Effector memory CD4-positive, alpha-beta T cell (primary cell): ENCODE measurements at places on chromosomes 13 and 19.

GRCh38 chr19:16380943-16381755 lies 56.5 kb downstream of the KLF2 start:
- DNase-seq = no peak

DNA sequence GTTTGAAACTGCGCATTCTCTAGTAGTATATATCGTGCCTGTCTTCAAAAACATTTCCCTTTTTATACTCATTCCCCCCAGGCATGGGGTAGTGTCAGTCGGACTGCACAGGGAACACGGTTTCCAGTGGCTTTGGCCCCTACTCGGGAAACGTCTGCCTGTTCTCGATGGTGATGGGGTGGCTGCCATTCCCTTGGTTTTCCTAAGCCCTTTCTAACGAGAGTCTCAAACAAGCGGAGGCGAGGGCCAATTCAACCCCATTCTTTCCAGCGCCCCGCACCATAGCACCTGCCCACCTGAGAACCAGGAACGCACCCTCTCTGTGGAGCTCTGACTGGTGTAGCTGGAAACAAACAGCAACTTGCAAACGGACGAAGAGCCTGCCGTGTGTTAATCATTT lies 127.6 kb downstream of the STK24 start:
- no peak for DNase-seq

- DNase-seq = no peak
These were observed 147.7 kb upstream of the VSTM2B start for GRCh38 chr19:29378126-29378525.

DNA sequence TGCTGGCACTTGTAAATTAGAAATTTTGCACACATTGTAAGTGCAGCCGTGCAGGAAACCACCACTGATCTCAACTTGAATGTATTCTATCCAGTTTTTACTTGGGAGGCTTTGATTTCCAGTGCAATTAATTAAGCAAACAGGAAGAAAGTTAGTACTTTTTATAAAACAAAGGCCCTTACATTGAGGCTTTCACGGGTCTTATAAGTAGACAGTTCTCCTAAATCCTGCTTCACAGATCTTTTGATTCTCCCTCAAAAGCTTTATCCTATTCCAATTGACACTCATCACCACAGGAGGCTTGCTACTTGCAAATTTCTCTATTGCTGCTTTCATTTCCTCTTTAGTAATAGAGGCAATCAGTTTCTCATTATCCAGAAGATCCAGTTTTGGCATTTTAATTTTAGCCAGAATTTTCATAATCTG lies 90.1 kb downstream of the ERCC5 start:
- no peak for DNase-seq

GRCh38 chr19:51253088-51253806 lies 2.4 kb downstream of the SIGLECL1 start:
- no peak for DNase-seq

DNA sequence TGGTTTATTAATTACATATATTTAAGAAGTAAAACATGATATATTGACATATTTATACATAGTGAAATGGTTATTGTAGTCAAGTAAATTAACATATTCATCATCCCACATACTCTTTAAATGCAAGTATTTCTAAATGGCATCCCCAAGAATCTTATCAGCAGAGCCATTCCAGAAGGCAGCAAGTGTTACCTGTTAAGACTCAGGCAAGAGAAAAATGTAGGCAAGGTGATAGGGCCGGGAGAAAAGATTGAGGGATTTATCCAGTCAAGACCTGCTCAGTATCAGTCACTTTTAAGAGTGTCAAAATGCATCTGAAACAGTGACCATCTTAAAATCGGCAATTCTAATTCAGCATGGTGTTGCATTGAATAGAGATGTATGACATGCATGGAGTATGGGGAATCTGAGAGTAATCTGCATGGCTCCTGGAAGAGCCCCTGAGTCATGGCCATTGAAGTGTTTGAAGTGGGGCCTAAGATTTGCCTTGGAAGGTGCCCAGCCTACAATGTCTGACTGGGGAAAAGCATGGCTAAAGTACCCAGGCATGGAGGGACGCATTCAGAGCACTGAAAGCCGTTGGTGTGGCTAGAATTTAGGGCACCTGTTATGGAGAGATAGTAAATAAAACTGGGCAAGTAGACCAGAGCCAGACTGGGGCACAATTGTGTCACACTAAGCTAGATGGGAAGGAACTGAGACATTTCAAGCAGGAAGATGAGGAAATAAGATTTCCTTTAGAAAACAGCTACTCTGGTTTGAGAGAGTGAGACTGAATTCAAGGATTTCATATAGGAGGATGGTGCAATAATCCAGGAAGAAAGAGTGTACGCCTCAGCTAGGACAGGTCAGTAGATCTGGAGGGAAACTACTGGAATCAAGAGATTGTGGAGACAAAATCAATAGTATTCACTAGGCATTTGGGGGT lies 25.0 kb upstream of the C1QTNF9B start:
- DNase-seq = no peak

DNA sequence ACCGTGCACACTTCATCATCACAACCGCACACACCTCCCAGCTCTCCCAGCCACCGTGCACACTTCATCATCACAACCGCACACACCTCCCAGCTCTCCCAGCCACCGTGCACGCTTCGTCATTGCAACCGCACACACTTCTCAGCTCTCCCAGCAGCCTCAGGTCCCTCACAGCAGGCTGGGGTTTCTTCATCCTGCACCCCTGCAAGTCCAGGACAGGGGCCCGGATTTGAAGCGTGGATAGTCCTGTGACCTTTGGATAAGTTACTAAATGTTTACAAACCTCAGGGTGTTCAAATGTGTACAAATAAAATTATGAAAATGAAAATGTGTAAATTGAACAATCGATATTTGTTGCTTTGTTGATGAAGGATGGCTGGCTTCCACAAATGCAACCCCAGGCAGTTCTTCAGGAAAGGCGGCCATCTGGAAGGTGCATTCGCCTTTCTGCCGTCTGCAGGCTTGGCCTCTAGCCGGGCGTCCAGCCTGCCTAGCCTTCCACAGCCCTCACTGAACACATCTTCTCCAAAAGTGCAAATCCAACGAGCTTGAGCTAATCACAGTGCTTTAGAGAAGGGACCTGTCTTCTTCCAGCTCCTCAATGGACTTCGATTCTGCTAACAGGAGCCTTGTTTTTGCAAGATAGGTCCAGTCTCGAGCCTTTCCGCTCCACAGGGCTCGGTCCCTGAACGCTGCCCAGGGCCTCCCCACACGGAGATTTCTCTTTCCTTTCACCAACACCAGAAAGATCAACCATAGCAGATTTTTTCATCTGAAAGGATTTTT lies 74.2 kb downstream of the SPACA7 start:
- DNase-seq = no peak

DNA sequence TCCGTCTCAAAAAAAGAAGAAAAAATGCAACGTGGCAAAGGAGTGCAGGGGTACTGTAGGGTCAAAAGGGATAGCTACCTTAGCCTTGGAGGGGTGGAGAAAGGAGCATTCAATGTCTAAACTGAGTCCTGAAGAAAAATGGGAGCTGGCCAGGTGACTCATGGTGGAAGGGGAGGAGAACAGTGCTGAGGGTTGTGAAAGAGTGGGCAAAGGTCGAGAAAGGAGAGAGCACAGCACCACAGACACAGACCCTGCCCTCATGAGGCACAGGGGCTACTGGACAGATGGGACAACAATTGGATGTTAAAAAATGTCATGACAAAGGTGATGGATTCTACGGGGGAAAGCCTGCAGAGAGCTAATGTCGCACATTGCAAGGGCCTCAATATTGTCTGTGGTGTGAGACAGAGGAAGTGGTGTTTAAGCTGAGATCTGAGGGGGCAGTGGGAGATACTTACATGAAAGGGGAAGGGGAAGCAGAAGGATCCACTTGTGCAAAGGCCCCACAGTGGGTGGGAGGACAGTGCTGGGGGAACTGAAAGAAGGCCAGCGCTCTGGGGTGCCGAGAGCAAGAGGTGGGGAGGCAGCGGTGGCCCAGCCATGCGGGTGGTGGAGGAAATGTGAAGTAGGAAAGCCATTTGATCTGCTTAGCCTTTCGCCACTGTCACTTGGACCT lies 42.9 kb upstream of the URAD start:
- no peak for DNase-seq

GRCh38 chr13:104315606-104316005 lies 1249.4 kb upstream of the SLC10A2 start:
- DNase-seq = no peak

DNA sequence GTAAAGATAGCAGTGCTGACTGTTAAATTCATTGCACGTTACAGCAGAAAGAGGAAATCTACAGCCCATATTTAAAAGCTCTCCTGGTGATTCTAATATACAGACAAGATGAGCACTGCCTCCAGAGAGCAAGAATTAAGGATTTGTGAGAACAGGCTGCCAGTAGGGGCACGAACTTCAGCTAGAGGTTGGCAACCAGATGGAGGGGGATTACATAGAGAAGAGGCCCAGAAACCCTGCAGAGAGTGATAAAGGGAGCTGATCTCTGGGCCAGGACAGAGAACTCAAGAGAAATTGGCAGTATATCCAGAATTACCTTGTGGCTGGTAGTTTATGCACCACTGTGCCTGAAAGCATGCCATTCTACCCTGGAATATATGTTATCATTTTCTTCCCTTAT lies 144.8 kb downstream of the UFM1 start:
- no peak for DNase-seq

DNA sequence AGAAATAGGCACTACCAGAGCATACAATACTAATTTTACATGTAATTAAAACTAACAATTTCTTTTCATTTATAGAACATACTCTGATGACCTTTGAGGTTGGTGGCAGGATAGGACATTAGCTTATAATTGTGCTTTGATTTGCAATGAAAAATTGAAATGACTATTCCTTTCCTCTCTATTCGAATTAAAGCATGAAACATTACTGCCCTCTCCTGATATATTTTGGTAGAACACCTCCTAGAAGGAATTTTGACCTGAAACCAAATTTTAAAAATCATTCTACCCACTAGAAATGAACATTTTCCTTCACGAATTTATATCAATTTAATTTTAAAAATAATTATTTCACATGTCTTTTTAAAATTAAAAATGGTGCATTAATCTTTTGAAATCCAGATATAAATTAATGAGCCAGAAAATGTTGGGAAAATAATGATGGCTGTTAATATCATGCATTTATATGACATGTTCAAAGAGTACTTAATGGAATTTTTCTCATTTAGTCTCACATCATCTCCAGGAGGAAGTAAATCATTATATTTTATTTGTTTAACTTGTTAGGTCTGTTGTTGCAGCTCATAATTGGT lies 556.3 kb upstream of the ARGLU1 start:
- DNase-seq = no peak

DNA sequence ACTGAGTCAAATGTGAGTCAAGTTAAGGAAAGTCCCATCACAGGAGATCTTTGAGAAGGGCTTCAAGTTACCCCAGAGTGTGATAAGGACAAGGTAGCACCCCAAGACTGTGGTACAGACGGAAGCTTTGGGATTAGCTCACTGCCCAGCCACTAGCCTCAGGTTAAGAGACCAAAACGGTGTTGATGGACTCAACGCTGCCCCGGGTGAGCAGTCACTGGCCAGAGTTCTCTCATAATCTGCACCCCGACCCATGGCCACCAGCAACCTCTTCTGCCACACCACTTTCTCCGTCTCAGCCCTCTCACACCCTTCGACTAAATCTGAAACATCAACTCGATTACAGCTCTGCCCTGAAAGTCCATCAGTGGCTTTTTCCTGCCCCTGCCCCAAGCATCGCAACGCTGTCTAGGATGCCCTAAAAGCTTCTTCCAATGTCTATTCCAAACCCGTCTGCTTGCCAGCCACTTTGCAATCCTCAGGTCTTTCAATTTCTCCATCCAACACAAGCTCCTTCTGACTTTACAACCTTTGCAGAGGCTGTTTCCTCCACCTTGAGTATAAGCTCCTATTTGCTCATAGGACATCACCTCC lies 5.6 kb downstream of the HNRNPL start:
- DNase-seq = no peak

DNA sequence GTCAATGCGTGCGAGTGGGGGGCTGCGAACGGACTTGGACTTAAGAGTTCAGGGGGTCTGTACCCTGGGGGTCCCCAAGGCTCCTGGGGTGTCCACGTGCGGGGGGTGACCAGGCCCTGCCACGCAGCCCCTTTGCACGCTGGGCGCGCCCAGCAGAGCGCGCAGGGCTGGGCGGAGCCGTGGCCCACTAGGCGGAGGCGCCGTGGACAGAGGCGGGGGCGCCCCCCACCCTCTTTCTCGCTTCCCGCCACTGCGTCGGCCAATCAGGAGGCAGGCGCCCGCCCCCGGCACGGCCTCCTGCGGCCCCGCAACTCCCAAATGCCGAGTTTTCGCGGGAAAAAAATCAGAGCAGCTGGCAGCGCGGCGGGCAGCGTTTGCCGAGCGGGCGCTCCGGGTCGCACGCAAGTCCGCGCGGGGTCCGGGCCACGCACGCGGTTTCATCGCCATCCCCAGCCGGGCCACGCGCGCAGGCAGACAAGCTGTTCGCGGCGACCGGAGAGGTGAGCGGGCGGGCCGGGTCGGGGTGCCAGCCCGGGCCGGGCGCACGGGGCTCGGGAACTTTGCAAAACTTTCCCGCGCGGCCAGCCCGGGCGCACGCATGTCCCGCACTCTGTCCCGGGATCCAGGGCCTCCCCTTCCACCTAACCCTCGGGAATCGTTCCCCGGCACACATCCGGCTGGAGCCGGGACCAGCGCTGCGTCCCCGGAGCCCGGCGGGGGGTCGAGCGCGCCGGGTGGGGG lies at the start of gene UHRF1:
Gene UHRF1, plus strand, starts transcription at position 346 of the 741 bp plus-strand sequence. CDS start 1,385 bp downstream, outside the sequence.
- DNase-seq = no peak

DNA sequence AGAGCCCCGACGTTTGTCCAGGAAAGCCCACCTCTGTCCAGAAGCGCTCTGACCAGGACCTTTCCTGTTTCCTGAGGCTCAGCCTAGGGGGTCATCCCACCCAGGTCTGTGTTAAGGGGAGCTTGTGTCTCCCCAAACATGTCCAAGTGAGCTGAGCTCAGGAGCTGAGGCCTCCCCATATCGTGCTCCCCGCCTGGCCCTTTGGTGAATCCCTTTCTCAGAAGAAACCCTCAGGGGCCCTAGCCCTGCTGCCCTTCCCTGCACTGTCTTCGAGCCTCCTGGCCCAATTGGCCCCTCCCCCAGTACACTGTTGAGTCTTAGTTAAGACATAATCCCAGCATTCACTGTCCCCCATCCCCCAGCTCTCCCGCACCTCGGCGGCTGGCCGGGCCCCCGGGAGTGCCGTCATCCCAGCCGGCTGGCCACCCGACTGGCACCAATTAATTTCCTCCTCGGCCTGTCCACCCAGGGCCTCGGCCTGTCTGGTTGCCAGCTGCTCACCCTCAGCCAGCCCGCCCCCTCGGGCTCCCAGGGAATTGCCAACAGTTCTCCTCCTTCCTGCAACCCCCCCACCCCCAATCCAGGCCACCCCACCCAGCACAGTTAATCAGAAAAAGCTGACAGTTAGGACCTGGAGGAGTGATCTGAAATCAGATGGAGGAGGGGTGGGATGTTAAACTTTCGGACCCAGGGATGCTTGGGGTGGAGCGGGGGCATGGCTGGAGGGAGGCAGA lies 13.6 kb downstream of the IER2 start:
- DNase-seq = no peak
